CD4-positive, alpha-beta T cell treated with Interferon alpha-2 for 1 hour (primary cell): ENCODE measurements at places on chromosomes 12 and 14.

DNA sequence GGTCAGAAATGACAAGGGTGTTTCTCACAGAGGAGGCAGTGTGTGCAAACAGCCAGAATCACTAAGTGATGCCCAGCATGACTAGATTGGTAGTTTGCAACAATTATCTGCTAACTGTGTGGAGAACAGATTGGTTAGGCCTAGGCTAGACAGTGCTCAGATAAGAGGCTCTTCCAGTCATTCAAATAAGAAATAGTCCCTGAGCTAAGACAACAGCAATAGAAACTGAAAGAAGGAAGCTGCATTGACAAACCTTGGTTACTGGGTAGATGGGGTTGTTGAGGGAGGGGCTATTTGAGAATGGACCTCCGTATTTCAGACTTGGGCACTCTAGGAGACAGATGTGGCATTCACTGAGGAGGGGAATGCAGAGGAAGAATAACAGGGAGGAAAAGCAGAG, 255.0 kb upstream of the NPAS3 start:
- DNase-seq = no peak

DNA sequence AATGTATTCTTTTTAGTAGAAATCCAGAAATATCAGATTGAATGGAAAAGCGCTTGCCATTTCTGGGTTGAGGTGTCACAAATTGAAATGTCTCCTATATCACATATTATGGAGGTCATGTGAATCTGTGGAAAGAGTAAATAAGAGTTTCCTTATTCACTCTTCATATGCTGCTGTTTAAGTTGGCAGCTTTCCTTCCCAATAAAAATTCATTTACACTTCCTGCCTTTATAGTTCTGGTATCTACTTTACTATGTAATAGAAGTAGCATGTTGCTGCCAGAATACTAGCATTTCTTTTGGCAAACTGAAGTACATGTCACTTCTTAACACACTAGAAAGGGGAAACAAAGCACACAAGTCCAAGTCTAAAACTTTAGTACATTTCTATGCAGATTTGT, 60.8 kb downstream of the SDR9C7 start:
- no peak for DNase-seq

GRCh38 chr14:19974844-19975243, 547 bp upstream of the OR4K15 start:
- peak; percentile 67 for DNase-seq

- no peak for DNase-seq
Measured at GRCh38 chr14:70901269-70901668, 6.0 kb upstream of the PCNX1 start.

- no peak for DNase-seq
Measured at GRCh38 chr14:62696331-62696924, 348.8 kb downstream of the KCNH5 start.

DNA sequence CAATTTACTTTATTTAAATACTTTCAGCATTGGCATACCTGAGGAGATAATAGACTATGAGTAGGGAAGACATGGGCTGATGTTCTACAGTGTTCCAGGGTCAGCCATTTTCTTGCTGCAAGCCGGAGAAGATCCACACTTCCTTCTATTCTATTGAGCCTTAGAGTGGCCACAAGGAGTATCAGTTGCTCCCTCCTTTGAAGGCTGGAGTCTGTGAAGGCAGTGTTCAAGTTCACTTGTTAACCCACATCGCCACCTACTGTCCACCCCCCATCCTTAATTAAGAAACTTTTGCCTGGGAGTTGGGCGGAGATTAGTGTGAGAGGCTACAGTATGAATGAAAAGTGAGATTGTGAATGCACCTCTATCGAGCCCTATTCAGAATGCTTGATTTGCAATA, 666.6 kb downstream of the NRXN3 start:
- DNase-seq = no peak

GRCh38 chr12:13337791-13338190, 141.3 kb downstream of the EMP1 start:
- no peak for DNase-seq

GRCh38 chr14:100677554-100678468, 48.9 kb upstream of the DLK1 start:
- DNase-seq = no peak

- DNase-seq = no peak
Measured at GRCh38 chr12:84785281-84785680, 127.3 kb downstream of the SLC6A15 start.

- no peak for DNase-seq
Measured at GRCh38 chr12:117629454-117629853, 268.0 kb upstream of the NOS1 start.

GRCh38 chr14:35375558-35376025, 29.0 kb downstream of the NFKBIA start:
- no peak for DNase-seq

DNA sequence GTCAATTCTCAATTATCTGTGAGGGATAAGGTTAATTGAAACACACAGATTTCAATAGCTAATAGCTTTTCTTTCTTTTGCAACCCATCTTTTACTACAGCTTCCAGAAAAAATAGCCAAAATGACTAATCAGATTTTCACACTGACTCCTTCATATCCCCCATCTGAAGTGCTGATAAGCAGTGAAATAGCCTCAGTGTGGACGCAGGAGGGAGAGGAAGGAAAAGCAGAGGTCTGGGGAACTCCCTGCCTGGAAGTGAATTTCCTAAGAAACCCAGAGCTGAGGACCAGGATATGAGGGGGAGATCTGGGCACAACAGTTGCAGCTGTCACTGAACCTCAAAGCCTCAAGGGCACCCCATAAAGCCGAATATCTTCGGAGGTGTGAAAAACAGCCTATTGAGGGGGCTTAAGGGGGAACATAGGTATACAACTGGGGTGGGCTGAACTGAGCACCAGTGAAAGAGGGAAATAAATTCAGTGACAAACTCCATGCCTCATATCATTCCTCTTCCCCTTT, 60.9 kb downstream of the EMP1 start:
- DNase-seq = no peak

GRCh38 chr12:106123551-106124081, 15.1 kb downstream of the NUAK1 start:
- no peak for DNase-seq

DNA sequence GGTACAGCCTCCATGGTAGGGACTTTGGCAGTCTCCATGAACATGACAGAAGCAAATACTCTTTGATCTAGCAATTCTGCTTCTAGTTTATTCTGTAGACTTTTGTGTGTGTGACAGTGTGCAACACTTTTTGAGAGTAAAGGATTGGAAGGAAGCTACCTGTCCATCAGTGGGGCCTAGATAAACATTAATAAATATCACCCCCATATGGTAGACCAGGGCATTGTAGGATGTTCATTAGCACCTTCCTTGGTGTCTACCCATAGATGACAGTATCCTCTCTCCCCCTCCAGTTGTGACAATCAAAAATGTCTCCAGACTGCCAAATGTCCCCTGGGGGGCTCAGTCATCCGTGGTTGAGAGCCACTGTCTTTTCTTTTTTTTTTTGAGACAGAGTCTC, 10.8 kb downstream of the SNRNP35 start:
- DNase-seq = no peak

GRCh38 chr14:90490720-90491050, 93.9 kb downstream of the CALM1 start:
- no peak for DNase-seq

DNA sequence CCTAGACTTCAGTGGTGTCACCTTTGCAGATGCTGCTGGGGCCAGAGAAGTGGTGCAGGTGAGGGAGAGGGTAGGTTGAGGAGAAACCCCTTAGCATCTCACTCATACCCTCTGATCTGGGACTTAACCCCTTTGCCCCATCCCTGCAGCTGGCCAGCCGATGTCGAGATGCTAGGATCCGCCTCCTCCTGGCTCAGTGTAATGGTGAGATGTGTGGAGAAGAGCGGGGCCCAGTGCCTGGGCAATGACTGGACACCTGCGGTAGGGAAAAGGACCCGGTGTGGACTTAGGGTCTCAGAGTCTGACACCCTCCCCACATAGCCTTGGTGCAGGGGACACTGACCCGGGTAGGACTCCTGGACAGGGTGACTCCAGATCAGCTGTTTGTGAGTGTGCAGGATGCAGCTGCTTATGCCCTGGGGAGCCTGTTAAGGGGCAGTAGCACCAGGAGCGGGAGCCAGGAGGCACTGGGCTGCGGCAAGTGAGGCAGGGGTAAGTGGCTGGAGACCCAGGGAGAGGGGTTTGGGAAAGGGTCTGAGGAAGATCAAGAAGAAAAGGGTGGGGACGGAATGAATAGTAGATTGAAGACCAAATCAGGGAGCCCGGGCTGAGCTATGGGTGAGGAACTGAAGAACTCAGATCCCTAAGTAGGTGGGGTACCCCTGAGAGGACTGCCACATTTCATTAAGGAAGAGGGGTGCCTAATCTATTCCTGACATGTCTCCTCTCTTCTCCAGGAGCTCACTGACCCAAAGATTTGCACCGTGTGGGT, 7.6 kb downstream of the B4GALNT1 start:
- no peak for DNase-seq

DNA sequence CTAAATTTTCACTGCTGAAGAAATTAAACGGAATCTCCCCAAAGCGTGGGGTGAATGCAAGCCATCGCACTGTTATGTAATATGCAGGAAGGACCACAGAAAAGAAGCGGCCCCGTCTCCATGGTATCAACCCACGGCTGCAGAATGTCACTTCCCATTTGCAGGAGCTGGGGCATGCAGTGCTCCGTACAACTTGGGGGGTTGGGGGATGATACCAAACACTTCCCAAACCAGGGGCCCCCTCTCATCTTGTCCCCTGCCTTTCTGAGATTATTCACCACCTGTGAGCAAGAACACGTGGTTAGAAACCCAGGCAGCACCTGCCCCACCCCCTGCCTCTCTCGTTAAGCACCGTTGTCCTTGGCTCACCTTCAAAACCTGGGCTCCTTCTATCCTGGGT, 505.1 kb upstream of the TMEM132C start:
- DNase-seq = no peak

- DNase-seq = no peak
Measured at GRCh38 chr14:101730626-101731186, 30.8 kb upstream of the PPP2R5C start.

GRCh38 chr14:30738978-30739377, 116.9 kb downstream of the SCFD1 start:
- DNase-seq = no peak

DNA sequence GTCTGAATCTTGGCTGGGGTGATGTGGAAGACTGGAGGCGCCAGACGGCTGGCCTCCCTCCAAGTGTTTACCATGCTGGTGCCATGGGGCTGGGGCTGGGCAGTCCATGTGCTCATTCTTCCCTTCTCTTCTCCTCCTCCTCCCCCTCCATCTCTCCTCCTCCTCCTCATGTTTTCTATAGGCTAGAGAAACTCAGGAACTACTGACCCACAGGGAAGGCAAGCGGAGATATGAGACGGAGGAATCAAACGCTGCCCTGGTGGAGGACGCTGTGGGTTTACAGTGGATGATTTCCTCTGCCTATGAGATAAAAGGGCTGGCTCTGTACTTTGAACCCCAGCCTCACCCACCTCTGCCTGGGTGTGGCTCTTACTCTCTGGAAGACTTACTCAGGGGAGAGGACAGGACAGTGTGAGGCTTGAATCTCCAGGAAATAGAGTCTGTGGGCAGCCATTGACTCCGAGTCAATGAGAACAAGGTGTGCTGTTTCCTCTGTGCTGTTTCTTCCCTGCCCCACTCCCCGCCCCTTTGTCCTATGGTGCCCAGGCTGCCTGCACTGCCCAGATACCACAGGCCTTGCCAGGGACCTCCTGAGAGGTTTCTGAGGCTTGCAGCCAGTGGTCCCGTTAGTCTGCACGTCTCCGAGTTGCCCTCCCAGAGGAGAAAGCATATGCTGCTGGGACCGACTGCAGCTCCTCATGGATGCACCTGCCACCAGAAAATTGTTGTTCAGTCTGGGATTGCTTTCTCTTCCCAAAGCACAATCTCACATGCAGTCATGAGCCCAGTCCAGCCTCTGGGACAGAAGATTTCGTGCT, 132.6 kb upstream of the ARHGAP5 start:
- DNase-seq = no peak

DNA sequence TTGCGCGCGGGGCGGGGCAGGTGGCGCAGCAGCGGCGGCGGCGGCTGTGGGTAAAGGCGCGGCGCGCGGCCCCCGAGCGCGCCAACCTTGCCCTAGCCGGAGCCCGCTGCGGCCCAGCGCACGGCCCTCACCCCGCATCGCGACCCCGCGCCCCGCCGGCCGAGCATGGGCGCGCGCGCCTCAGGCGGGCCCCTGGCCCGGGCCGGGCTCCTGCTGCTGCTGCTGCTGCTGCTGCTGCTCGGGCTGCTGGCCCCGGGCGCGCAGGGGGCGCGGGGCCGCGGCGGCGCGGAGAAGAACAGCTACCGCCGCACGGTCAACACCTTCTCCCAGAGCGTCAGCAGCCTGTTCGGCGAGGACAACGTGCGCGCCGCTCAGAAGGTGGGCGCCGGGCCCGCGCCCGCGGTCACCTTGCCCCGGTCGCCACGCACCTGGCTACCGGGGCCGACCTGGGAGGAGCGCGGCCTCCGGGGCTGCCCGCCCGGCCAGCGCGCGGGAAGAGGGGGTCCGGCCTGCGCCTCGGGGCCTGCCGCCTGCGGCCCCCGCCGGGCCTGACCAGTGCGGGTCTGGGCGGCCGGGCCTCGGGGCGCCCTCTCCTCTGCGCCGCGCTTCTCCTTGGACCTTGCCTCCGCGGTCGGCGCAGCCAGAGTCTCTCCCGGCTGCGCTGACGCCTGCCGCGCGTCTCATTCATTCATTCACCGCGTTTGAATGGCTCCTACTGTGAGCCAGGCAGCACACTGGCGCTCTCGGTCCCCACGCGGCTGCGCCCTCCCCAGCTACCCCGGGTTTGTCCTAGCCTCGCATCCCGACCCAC, at the start of gene BRI3BP:
BRI3BP (plus strand) TSS at position 20 of the 811 bp plus-strand sequence; CDS start at position 166, 146 bp downstream.
- no peak for DNase-seq

DNA sequence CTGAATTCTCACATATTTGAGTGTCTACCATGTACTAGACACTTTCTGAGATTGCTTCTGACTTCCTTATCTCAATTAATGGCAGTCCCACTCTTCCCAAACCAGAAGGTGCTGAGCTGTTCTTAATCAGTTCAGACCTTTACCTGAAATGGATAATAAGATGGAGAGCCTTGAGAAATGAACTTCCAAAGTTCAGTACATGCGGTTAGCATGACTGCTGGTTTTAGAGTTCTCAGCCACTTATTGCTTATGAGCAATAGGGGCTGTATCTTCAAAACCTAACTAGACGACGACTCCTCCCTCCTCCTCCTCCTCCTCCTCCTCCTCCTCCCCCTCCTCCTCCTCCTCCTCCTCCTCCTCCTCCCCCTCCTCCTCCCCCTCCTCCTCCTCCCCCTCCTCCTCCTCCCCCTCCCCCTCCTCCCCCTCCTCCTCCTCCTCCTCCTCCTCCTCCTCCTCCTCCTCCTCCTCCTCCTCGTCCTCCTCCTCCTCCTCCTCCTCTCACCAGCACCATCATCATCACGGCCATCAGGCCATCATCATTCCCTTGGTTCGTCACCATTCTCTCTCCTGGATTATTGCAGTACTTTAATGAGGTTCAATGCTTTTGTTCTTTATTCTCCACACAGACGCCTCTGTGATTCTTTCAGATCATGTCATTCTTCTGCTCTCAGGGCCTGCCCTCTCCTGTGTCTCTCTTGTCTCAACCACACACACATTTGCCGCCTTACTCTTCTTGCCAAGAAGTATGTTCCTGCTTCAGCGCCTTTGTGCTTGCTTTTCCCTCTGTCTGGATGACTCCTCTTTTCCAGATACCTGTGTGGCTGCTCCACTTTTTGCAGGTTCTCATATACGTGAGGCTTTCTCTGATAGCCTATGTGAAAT, 2.7 kb downstream of the PCNX1 start:
- peak; percentile 4 for DNase-seq
